Stimulated activated CD8-positive, alpha-beta memory T cell treated with anti-CD3 and anti-CD28 coated beads, Interleukin-4, amount 100 ng/mL, for 1 hour (primary cell): ENCODE measurements at places on chromosomes 7 and 10.

- no peak for DNase-seq
Observed at GRCh38 chr7:150964593-150965111, 13.5 kb downstream of the KCNH2 start.

GRCh38 chr10:94546049-94546900, 687 bp downstream of the HELLS start:
- DNase-seq: no peak

DNA sequence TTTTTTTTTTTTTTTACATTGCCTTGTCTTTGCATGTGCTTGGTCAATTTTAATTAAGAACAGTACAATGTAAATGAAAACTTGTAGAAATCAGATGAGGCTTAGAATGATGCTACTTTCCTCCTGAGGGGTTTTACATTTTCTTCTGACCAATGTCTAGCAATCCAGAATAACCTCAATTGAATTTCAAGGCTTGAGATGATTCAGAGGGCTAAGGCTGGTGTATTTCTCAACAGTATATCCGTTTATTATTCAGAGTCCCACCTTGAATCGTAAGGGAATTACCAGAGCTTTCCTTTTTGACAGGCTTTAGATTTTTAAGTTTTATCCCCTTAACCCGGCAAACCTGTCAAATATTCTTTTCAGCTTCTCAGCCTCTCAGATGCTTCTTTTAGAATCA, 231.2 kb upstream of the STK17A start:
- DNase-seq: no peak

DNA sequence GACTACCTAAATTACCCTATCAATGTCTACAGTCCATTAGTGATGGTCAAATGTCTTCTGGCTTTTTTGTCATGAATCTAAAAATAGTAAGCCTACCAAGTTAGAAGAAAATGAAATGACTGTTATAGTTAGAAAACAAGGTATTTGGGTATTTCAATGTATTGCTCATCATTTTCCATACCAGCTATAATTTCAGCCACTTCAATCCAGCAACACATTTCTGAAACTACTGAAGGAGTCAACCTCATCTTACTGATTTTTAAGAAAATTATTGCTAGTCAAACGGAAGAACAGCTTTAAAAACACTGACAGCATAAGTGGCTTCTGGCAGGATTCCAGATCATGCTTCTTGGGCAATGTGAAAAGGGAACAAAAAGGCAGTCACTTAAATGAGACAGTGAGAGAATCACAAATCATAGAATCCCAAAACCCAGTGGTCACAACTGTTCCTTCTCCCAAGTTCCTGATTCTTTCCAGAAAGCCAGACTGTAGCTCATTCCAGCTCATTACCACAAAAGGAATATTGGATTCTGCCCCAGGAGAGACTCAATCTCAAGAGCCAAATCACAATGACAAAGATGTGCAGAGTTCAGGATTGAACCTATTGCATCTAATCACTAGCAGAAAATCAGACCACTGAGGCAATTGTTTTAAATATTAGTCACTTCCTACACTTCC, 61.2 kb upstream of the LRRN3 start:
- DNase-seq: no peak

- no peak for DNase-seq
Observed at GRCh38 chr10:132298038-132298881, 9.5 kb downstream of the STK32C start.

GRCh38 chr10:62735464-62736167, 68.9 kb upstream of the ADO start:
- no peak for DNase-seq

DNA sequence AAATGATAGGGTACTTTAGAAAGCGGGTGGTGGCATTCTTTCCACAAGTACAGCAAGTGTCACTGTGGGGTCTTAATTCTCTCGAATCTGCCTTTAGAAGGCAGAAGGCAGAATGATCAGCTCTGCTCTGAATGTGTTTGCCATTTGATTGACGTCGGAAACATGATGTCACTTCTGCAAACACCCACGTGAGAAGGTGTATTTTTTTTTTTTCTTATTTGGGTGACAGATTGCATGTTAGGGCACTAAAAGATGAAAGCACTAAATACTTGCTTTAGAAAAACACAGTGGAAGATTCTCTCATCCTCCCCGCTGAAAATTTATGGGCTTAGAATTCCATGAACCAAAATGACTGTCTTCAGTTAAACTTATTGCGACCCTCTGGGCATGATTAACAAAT, 150.2 kb downstream of the TCF7L2 start:
- DNase-seq: no peak
